ENCODE measurements at places on chromosomes 16 and 17. TPM values are rescaled to one million over a fixed set of nuclear protein-coding genes. Genes with fewer than 3 reads are reported as not detected.

The G6PC1 gene
- not detected for total RNA-seq

The CPNE7 gene
- 66.6 TPM for total RNA-seq

The C1QTNF1 gene
- 37.4 TPM for total RNA-seq

The IRX3 gene
- 3.2 TPM for total RNA-seq

The NEUROD2 gene
- total RNA-seq: not detected

The CES5A gene
- total RNA-seq: not detected

The P4HB gene
- total RNA-seq: 726 TPM

The RNF222 gene
- not detected for total RNA-seq

The EME1 gene
- total RNA-seq: 15.6 TPM

The TRPV3 gene
- total RNA-seq: 0.37 TPM

All from A549 treated with CpdA at 1 μM for 4 hours (cell line).